ENCODE measurements at places on chromosomes 3 and 15.
A peak's percentile ranks its signal among the peaks of the same experiment; 100 is the strongest.

- DNase-seq: no peak
Observed at GRCh38 chr3:111336511-111336910, 205.5 kb upstream of the CD96 start.

DNA sequence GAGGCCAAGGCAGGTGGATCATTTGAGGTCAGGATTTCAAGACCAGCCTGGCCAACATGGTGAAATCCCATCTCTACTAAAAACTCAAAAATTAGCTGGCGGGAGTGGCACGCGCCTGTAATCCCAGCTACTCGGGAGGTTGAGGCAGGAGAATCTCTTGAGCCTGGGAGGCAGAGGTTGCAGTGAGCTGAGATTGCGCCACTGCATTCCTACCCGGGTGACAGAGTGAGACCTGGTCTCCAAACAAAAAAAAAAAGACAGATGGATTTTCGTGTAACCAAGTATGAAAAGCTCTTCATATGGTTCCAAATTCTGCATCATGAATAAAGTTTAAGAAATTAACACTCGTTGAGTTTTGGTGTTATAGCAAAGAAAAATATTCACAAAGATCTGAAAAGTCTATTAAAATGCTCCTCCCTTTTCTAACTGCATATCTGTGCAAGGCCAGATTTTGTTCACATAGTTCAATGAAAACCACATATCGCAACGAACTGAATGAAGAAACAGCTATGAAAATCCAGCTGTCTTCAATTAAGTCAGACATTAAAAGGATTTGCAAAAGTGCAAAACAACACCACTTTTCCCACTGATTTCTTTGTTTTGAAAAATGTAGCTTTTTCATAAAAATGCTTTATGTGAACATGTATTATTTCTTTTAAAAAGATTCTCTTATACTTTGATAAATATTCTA, 23.8 kb upstream of the FBLN2 start:
- DNase-seq: no peak

DNA sequence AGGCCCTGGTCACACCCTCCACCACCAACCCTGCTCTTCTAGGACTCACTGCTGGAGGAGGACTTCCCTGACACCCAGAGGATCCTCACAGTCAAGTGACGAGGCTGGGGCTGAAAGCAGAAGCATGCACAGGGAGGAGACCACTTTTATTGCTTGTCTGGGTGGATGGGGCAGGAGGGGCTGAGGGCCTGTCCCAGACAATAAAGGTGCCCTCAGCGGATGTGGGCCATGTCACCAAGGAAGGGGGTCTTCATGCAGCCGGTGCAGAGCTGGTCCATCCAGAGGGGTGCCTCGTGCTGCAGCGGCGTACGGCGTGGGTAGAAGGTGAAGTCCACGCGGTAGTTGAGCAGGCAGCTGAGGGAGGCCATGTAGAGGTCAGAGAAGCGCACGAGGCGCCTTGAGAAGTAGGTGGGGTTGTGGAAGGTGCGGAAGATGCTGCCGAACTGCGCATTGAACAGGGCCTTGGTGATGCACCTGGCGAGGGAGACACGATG, 9.4 kb downstream of the NT5DC2 start:
- no peak for DNase-seq

GRCh38 chr15:62909257-62909656, 133.3 kb upstream of the TPM1 start:
- no peak for DNase-seq

GRCh38 chr15:77866596-77867125, 210.8 kb downstream of the TBC1D2B start:
- DNase-seq: no peak

DNA sequence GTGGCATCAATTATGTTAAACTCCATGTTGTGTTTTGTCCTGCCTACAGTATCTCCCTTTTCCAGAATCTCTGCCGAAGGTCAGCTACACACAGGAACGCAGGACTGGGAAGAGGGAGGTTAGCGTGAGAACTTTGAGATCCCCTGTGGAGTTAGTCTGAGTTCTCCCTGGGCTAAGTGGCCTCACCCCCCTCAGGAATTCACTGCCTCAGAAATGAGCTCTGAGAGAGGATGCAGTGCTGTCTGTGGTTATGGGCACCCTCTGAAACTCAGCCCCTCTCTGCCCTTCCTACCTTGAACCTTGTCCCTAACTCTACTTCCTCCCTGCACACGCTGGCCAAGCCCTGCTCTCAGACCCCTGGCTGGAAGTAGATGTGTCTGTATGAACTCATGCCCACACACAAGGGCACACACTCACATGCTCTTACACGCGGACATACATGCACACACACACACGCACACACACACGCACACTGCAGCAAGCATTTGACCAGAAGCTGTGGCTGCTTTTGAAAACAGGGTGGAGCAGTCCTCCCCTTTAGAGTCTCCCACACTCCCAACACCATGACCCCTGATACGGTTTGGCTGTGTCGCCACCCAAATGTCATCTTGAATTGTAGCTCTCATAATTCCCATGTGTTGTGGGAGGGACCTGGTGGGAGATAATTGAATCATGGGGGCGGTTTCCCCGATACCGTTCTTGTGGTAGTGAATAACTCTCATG, 5.3 kb upstream of the VIPR1 start:
- peak; percentile 24 for DNase-seq

DNA sequence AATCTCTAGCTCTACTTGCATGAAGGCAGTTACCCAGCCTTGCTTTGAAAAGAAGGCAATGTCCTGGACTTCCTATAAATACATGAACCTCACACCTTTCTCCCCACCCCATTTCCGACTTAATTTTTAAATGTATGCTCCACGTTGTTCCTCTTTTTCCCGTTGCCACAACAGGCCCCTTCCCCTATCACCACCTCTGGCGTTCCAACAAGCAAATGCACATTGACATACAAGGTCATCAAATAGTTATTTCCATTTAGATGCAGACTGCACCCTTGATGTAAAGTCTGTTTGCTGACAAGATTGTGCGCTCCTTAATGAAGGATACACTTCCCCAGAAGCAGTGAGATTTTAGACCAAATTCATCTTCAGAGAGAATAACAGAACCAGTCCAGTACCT, 260.7 kb upstream of the UMPS start:
- DNase-seq: no peak

GRCh38 chr3:53190659-53191058, 29.6 kb downstream of the PRKCD start:
- peak; percentile 87 for DNase-seq

GRCh38 chr3:98778852-98779413, 15.8 kb downstream of the ST3GAL6 start:
- DNase-seq: no peak

GRCh38 chr15:50128266-50128665, 9.2 kb upstream of the ATP8B4 start:
- no peak for DNase-seq

DNA sequence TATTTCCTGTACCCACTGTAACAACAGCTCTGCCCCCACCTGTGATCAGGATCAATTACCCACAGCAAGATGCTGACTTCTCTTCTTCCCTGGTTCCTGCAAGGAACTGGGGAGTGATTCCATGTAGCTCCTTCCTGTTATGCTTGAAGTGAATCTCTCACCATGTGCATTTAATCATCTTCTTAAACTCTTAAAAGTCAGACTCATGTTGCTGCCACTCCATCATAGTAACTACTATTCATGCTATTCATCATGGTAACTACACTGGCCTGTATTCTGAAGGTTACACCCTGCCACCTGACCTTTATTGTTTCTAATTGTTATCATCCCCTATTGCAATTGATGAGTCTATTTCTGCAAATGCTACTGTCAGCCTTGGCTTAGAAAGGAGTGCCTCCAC, 89.5 kb downstream of the SUCNR1 start:
- no peak for DNase-seq

DNA sequence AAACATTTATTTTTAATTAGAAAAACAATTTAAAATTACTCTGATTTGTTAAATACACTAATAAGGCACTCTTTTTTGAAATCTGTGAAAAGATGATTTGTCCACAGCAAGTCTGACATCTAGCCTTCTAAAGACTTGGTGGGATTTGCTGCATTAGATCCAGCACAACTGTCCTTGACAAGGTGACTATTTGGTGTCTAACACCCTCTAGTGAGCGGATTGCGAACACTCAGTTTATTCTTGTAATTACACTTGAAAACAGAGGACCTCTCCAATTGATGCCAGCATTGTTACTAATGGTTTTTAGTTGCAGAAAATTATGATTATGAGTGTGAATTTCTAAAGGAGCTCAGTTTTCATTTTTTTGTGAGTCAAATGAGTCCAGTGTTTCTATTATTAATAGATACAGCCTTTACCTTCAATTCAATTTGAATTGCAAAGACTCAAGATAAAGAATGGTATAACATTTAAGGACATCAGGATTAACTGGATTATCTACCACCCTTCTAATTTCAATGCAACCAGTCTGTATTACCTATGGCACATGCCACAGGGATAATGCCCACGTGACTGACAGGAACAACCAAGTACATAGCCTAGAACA, 29.7 kb upstream of the STRIT1 start:
- DNase-seq: peak; percentile 76

GRCh38 chr3:161316006-161316689, 55.2 kb downstream of the SPTSSB start:
- DNase-seq: no peak

DNA sequence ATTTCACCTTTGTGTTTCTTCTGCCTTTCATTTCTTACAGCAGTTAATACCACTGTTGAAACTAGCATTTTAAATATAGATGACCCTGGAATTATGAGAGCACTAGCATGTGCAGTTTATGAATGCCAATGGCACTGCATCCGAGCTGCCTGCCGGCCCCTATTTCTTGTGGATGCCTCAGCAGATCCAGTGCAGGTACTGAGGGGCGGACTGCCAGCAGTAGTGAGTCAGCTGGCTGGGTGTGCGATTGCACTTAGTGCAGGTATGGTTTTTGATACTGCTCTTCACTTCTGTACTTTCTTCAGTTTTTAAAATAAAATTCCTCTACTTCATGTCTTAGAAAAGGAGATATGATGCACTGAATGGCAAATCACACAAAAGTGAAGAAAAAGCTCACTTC, 453.0 kb downstream of the DIPK2A start:
- no peak for DNase-seq

- DNase-seq: no peak
Observed at GRCh38 chr15:29936353-29937049, 114.2 kb upstream of the TJP1 start.

- no peak for DNase-seq
Observed at GRCh38 chr3:183123891-183124290, 24.6 kb upstream of the MCCC1 start.

All from GM12865 (cell line).